ENCODE measurements at places on chromosomes 13 and 19.

DNA sequence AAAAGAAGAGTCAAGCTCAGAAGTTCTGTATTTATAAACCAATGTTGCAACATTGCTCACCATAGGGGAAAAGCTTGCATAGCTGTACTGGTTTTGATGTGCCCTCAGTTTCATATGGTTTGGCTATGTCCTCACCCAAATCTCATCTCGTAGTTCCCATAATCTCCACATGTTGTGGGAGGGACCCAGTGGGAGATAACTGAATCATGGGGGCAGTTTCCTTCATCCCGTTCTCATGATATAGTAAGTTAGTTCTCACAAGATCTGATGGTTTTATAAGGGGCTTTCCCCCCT lies 73.9 kb downstream of the TNFRSF19 start:
- no peak for DNase-seq

GRCh38 chr13:49165798-49166752 lies 54.1 kb upstream of the MLNR start:
- no peak for DNase-seq

DNA sequence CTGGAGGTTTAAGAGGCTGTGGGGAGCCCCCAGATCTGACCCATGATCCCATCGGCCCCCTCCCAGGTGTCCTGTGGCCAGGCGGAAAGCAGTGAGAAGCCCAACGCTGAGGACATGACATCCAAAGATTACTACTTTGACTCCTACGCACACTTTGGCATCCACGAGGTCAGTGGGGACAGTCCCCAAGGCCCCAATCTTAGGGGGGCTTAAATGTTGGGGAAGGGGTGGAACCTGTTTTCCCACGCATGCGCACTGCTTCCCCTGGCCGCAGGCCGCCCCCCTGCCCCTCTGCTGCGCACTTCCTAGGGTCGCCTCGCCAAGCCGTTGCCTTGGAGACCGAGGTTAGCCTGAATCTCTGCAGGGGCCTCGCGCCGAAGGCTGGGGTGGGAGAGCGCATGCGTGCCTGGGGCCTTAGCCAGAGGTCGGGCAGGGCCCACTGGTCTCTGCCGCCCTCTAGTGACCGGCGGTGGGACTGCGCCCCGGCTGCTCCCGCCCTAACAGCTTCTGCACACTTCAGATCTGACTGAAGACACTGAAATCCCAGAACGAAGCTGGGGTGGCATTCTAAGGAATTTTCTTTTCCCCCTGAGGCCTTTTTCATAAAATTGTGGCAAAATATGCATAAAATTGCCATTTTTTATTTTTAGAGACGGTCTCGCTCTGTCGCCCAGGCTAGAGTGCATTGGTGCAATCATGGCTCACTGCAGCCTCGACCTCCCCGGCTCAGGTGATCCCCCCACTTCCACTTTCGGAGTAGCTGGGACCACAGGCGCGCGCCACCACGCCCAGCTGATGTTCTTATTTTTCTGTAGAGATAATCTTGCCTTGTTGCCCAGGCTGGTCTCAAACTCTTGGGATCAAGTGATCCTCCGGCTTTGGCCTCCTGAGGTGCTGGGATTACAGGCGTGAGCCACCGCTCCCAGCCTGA lies 3.6 kb downstream of the PRMT1 start:
- DNase-seq = peak; percentile 43

- DNase-seq = peak; percentile 37
Observed at GRCh38 chr13:36131222-36131930, at the start of gene DCLK1. Gene DCLK1, minus strand, starts transcription at chr13:36131382.

GRCh38 chr19:54231077-54231931 lies 8.5 kb upstream of the LILRB3 start:
- DNase-seq = peak; percentile 75

DNA sequence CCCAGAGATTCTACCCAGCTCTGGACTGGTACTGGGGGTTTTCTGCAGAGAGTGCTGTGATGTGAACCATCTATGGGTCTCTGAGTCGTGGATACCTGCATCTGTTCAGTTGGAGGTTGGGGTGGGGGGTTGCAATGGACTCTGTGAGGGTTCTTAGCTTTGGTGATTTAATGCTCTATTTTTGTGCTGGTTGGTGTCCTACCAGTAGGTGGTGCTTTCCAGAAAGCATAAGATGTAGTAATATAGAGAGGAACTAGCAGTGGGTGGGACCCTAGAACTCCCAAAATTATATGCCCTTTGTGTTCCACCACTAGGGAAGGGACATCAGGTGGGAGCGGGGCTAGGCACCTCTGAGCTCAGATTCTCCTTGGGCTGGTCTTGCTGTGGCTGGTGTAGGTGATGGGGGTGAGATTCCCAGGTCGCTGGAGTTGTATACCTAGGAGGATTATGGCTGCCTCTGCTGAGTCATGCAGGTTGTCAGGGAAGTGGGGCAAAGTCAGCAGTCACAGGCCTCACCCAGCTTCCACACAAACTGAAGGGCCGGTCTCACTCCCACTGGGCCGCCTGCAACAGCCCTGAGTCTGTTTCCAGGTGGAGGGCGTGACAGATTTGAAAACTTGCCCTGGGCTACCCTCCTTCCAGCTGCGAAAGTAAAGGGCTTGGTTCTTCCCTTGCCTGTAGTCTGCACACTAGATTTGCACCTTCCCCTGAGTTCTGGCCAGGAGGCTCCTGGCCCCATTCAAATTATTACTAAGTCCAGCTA lies 573.0 kb upstream of the SLITRK1 start:
- DNase-seq = no peak

DNA sequence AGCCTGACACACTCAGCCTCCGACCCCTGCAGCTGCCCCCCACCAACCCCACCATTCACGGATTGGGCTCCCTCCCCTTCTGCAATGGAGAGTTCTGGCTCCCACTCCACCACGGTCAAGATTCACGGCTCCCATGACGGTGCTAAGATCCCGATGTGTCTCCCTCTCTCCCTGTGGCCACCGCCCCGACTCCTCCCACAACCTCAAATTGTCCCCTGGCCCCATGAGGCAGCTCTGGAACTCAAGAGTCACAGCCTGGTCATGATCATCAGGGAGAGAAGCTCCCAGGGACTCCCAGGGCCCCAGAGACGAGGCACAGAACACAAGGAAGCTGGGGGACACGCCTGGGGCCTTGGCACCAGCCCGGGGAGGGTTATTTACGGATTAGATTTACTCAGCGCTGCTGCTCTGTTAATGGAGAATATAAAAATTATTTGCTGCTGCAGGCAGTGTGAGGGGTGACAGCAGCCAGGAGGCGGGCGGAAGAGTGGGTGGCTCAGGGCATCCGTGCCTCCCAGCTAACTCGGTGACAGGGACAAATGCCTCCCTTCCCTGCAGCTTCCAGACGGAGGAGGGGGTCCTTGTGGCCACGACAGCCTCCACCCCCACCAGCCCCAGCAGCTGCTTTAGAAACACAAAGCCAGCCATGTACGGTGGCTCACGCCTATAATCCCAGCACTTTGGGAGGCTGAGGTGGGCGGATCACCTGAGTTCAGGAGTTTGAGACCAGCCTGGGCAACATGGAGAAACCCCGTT lies 184.2 kb downstream of the PTPRS start:
- no peak for DNase-seq

GRCh38 chr13:58048670-58049069 lies 417.1 kb downstream of the PCDH17 start:
- DNase-seq = no peak

- no peak for DNase-seq
Observed at GRCh38 chr19:46726551-46726950, 9.6 kb upstream of the PRKD2 start.

GRCh38 chr13:113147206-113147605 lies 11.2 kb upstream of the PROZ start:
- DNase-seq = no peak

Data from nucleus accumbens (tissue), 56 donors.